ENCODE measurements at places on chromosomes 5 and 9. TPM values are rescaled to one million over a fixed set of nuclear protein-coding genes. Genes with fewer than 3 reads are reported as not detected.
A peak's percentile ranks its signal among the peaks of the same experiment; 100 is the strongest.

The DNAI1 gene
- 0.30 TPM for total RNA-seq

The DMRT1 gene
- not detected for total RNA-seq

The RNF183 gene
- not detected for total RNA-seq

The FCN1 gene
- total RNA-seq: 5.3 TPM

The ITK gene
- total RNA-seq: 0.43 TPM

The ENHO gene
- 1.3 TPM for total RNA-seq

The ZSWIM6 gene
- total RNA-seq: 6.7 TPM

The GRIA1 gene
- total RNA-seq: 0.30 TPM

The GOLGA2 gene
- 120 TPM for total RNA-seq

The NIM1K gene
- 0.08 TPM for total RNA-seq

The PPP2R2B gene
- total RNA-seq: 7.9 TPM

The SLC6A19 gene
- total RNA-seq: 0.05 TPM

GRCh38 chr5:121292664-121293063, 559.0 kb upstream of the FTMT start:
- DNase-seq: no peak

DNA sequence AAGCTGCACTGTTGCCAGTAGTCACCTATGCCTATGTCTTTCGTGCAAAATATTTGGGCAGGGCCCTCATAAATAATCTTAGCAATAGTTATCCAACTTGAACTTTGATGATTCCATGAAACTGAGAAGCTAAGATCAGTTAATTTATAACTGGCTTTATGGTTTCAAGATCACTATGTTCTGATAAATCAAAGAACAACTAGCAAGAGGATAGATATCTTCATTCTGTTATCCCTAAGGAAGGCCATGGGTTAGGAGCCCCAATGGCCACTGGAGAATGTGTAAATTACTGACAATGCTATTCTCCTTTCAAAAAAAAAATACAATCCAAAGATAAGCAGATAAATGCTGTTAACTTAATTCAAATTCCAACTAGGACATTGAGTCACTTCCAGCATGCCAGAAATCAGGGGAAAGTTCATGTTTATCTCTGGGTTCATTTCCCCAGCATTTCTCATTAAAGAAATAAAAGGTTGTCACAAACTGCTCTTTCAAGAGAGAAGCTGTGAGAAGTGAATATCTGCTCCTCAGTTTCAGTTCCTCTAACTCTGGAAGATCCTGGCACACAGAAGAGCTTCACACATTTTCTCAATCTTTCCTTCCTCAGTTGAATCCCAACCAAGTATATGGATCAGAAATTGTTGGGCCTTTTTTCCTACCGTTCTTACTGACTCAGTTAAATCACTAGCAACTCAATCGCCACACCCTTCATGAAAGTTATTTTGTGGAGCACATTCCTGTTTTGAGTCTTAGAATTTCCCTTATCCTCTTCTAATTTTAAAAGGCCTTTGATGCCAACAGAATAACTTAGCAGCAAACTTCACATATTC, 59.6 kb upstream of the SLC1A1 start:
- DNase-seq: no peak

DNA sequence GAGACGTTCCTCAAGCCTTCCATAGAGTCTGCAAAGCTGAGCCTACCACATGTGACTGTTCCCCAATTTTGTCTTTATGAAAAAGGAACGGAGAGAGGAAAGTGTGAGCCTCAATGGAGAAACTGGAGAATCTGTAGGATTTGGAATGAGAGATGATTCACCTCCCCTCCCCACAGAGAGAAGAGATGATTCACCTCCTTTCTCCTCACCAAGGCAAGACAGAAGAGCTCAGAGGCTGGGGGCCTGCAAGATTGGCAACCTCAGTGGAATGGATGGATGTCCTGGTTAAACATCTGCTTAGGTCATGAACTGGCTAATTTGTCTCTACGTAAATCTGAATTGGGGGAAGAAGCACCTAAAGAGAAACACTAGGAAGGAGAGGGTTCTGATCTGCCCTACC, 17.0 kb upstream of the MOCS2 start:
- no peak for DNase-seq

DNA sequence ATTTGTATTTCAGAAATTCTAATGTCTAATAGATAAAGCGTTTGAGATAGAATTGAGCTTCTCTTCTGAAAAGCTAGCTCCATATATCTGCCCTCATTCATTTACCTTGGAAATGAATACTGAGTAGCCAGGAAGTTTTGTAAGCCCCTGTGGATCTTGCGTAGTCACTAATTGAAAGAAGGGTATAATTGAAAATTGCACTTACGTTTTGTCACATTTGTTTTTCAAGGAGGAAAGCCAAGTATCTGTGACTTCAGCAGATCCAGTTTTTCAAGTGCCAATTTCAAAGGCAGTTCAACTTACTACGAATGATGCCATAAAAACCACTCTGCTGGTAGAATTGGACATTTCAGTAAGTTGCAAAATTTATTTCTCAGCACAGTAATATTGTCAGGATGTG, 14.0 kb downstream of the MTRR start:
- DNase-seq: no peak

DNA sequence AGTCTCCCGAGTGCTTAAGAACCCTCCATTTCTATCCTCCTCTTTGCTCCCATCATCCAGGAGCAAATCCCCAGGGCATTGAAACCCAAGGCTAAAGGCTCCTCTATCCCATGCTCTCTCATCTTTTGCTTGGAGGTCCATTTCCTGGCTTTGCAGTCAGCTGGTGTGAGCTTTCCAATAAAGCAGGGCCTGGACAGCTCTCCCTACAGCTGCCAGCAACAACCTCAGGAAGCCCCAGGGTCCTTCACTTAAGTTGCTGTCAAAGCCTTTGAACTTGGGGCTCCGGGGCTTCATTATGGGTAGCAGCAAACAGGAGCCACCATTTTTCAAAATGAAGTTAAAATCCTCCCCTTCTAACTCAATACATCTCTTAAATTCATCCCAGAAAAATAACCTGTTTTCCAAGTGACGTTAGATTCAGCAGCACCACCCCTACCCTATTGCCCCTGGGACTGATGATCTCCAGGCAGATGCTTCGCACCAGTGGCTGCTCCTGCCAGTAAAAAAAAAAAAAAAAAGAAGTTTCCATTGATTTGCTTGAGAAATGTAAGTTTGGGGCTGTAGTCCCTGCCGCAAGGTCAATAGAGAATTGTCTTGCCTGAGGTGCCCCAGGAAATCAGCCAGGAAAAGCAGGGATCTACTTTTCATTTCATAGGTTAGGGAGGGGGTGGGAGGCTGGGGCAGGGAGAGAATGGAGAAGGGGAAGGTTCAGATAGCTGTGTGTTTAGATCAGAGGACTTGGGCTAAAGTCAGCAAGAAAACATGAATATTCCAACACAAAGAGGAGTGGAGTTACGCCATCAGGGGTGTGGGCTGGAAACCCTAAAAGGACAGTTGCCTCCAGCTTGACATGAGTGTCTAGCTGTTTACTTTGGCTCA, 83.8 kb upstream of the IL6ST start:
- no peak for DNase-seq

- no peak for DNase-seq
Observed at GRCh38 chr9:130183133-130183762, 11.0 kb downstream of the NCS1 start.

DNA sequence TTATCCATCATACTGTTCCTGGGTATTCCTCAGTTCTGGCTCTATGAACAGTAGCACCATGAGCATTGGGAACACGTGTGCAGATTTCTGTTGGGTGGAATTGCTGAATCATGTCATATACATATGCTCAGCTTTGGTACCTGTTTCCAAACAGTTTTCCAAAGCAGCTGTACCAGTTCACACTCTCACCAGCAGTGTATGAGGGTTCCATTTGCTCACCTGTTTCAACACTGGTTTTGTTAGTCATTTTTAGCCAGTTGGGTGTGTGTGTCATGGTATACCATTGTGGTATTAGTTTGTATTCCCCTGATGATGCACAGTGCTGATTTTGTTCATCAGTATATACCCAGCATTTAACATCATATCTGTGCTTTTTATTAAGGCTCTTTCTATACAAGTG, 56.7 kb upstream of the ECM2 start:
- DNase-seq: no peak

DNA sequence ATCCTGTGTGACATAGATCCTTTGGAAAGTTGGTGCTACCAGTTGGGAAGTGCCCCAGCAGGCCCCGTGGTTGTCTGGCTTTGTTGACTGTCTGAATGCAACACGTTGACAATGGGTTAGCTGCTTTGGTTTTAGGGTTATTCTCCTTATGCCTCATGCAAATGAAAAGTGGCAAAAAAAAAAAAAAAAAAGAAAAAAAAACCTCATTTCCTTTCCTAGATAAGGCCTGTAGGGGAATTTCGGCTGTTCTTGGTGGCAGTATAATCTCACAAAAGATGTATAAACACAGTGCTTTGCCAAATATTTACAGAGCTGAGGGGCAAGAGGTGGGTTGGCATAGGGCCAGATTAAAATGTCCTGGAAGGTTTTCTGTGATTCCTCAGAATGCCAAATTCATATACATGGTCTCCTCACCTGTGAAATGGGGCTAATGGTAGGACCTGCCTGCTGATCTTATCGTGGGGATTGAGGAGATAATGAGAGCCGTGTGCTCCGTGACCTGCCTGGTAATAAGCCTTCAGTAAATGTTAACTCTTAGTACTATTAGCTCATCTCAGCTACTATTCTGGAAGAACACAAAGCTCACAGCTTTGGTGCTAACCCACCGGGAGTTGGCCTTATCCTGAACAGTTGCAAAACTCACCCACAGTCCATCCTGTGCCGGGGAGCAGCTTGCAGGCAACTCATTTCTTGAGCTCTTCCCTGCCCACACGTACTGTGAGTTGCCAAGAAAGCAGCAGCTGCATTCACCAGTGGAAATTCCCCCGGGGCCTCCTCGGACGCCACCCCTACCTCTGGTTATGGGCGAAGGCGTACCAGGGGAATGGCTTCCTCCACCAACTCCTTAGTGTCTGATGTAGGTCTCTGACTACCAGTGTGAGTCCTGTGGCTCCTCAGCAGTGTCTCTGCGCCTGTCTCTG, 220.3 kb downstream of the NR3C1 start:
- DNase-seq: no peak

DNA sequence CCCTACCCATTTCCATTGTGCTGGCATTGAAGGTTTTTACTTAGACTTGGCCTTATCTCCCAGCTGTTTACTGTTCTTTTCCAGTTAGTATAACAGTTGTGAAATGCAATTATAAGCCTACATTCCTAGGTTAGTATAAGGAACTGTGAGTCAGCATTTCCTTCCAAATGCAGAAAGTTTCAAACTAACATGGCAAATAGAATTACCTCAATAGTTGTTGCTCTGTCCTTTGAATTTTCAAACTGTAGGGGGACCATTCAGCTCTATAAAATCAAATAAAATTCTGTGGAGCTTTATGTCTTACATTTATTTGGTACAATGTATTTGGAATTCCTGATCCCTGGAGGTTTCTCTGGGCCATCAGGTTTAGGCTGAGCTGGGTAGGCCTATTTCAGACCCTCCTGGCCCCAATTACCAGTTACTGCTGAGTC, 47.2 kb downstream of the ARHGEF28 start:
- no peak for DNase-seq

- no peak for DNase-seq
Observed at GRCh38 chr5:99179206-99179605, 250.4 kb upstream of the CHD1 start.

DNA sequence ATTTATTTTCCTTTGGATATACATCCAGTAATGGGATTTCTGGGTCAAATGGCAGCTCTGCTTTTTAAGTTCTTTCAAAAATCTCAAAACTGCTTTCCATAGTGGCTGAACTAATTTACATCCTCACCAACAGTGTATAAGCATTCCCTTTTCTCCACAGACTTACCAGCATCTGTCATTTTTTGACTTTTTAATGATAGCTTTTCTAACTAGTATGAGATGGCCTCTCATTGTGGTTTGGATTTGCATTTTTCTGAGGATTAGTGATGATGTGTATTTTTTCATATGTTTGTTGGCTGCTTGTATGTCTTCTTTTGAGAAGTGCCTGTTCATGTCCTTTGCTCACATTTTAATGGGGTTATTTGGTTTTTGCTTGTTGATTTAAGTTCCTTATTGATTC, 90.0 kb upstream of the HMHB1 start:
- DNase-seq: no peak

- DNase-seq: peak; percentile 84
Observed at GRCh38 chr5:172640822-172641358, at the start of gene NEURL1B. TSS of gene NEURL1B (plus strand) at chr5:172641263. CDS start at chr5:172641407, 144 bp downstream.

- DNase-seq: no peak
Observed at GRCh38 chr5:147472664-147473475, 37.0 kb downstream of the DPYSL3 start.

DNA sequence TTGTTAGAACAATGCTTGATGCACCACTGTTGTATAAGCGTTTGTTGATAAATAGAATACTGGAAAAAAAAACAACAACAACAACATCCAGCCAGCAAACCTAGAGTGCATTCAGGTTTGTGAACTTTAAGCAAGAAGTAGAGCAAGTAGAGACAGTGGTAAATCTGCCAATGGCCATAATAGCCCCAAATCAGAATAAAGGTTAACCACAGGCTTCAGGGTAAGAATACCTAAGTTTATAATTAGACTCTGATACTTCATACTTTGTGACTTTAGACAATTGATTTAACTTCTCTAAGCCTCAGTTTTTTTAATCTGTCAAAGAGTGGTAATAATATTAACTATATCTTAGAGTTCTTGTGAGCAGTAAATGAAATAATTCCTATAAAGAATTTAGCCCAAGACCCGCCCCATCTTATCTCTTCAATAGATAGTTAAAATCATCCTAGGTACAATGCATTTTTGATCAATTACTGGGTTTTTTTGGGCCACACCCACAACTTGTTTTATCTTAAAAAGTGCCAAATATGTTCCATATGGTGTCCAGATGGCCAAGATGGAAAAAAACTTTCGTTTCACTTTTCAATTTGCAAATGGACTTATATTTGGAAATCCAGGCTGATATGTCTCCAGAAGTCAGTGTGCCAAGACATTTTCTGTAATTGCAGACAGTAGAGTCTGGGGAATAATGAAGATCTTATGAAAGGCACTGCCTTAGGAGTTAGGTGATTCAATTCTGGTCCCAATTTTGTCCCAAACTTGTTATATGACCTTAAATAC, 24.5 kb upstream of the DPYSL3 start:
- DNase-seq: no peak

DNA sequence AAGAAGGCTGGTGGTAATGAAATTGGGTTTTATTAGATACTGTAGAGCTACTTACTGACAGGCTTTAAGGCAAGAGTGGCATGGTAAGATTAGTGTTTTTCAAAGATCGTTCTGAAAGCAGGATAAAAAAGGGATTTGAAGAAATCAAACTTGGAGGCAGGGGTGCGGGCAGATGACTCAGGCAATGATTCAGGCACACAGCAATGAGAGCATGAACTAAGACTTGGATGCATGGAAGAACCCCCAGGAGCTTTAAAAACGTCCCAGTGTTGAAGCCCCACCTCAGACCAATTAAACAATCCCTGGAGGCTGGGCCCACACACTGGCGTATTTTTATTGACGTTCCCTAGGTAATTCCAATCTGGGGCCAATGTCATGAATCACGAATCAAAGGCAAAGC, 102.5 kb downstream of the SREK1 start:
- DNase-seq: no peak

DNA sequence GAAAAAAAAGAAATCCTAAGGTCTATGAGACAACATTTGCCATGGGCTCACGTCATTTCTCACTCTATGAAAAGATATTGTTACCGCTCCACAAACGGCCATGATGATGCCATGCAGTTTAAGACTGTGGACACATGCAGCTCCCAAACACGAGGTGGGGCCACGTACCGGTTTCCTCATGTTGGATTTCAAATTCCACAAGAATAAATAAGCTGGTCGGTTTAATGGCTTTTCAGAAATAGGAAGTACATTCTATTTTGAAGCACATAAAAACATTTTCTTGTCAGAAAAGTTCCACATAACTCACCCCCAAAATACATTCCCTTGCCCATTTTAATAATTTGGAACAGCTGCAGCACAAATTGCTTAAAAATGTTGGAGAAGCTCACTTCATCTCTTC, 130.6 kb downstream of the MYO10 start:
- DNase-seq: no peak

Data from cardiac septum (tissue), 1 donor.